NCI-H1092 (cell line): ENCODE measurements at places on chromosomes 7 and 10.

- DNase-seq: no peak
Measured at GRCh38 chr7:125425506-125425905, 495.9 kb upstream of the POT1 start.

DNA sequence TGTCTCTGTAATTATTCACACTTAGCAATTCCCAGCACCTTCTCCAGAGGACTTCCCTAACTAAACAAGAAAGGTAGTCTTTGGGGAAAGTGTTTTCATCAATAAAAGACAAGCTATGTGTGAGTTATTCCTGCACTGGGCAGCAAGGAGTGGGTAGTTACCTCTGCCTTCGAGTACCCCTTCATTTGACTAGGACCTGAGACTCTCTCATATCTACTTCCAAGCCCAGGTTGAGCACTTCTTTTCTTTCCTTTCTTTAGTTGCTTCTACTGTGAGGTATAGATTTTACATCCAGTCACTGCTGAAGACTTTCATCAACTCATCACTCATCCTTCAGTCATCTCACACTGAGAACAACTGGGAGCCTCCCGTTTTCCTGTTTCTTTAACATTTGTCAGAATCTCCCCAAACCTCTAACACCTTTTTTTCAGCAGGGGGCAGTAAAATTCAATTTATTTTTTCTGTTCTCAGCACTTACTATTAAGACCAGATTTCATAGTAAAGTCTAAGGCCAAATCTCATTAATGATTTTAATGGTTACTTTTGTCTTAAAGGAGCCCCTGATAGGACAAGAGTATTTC is 80.1 kb upstream of the PRSS1 start:
- DNase-seq: no peak

GRCh38 chr10:130141460-130141859 is 5.3 kb downstream of the GLRX3 start:
- DNase-seq: no peak

DNA sequence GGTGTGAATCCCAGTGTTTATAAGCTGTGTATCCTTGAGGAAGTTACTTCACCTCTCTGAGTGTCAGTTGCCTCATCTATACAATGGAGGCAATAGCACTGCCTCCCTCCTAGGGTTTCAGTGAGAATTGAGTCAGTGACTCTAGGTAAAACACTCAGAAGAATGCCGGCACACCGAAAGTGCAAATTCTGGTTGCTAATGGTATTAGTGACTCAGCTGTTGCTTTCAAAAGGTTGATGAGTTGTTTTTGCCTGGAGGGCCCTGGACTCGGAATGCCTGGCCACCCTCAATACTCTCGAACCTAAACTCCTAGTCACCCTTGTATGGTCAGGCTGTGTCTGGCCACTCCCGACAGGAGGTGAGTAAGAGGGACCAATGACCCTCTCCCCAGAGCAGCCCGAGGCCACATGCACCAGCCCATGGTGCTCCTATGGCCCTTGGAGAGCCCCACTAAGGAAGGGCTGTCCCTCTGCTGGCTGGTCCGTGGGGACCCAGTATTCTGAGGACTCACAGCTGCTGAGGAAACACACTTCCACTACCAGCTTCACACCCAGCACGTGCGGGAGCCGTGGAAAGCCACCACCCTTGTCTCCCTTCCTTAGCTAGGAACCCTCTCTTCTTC is 60.2 kb downstream of the CALML3 start:
- peak; percentile 64 for DNase-seq

GRCh38 chr7:79329464-79329863 is 124.0 kb downstream of the MAGI2 start:
- no peak for DNase-seq

DNA sequence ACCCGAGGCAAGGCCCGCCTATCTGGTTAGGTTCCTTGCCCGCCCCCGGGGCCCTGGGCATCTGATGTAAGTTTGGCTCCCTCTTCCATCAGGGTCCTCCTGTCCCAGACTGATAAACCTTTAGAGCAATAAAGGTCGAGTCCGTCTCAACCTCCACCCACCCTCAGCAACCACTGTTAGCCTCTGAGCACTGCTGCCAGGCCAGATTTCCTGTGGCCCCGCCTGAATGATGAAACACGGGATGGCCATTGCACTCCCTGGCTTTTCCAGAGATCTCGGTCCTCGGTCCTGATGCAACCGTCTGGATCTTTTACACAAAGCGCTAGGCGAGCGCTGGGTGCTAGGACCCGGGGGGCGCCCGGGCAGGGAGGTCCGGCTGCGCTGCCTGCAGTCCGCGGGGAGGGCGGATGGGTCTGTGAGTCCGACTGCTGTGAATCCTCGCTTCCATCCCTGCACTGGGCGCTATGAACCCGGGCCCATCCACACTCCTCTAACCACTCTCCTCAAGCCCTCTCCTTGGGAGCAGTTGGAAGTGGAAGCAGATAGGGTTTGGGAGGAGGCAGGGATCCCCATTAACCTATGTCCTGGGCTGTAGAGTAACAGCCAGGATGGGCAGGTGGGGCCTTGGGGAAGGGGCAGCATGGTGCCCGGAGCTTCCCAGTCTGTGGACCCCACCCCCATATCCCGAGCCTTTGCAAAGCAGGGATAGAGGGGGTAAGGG is 875 bp upstream of the DDIT4 start:
- peak; percentile 77 for DNase-seq

DNA sequence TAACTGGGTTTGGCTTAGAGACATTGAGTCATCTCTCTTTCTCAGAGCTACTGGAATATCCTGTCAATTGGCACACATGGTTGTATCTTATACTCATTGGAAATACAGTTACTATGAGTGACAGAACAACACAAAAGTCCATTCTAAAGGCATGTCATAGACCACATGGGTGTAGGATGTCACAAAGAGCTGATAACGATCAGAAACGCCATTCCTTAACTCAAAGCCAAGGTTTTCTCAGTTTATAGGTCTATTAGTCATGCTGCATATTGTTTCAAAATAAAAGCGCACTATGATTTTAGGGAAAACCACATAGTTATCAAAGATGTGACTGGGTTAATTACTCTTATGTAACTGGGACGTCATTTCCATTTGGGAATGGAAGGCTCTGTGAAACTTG is 147.2 kb upstream of the FAM171A1 start:
- DNase-seq: no peak

- no peak for DNase-seq
Measured at GRCh38 chr10:54363390-54363789, 437.6 kb downstream of the PCDH15 start.

- DNase-seq: no peak
Measured at GRCh38 chr10:73959484-73960243, 38.3 kb upstream of the VCL start.

- no peak for DNase-seq
Measured at GRCh38 chr7:73758581-73759138, 11.4 kb downstream of the CLDN3 start.

- no peak for DNase-seq
Measured at GRCh38 chr7:5679813-5680473, 101.5 kb downstream of the RNF216 start.
